ENCODE measurements at places on chromosomes 5 and 9. TPM values are rescaled to one million over a fixed set of nuclear protein-coding genes. Genes with fewer than 3 reads are reported as not detected.

CLIC3 gene
- total RNA-seq: 0.55 TPM

DAPK1 gene
- total RNA-seq: 0.37 TPM

ANKRD18A gene
- not detected for total RNA-seq

GRXCR2 gene
- total RNA-seq: not detected

GAS1 gene
- 40.2 TPM for total RNA-seq

NAIP gene
- total RNA-seq: 4.1 TPM

EPB41L4B gene
- total RNA-seq: 0.12 TPM

SERF1B gene
- 13.6 TPM for total RNA-seq

FRMD3 gene
- 1.4 TPM for total RNA-seq

FAM81B gene
- not detected for total RNA-seq

MAST4 gene
- total RNA-seq: 16.6 TPM

TSSK1B gene
- total RNA-seq: 0.11 TPM

PCDHGA2 gene
- 0.89 TPM for total RNA-seq

FBXL7 gene
- 4.2 TPM for total RNA-seq

FOXD4L3 gene
- total RNA-seq: not detected

AGXT2 gene
- not detected for total RNA-seq

FGF18 gene
- total RNA-seq: 0.22 TPM

IPO11 gene
- total RNA-seq: 32.6 TPM

TLX3 gene
- total RNA-seq: not detected
